Stimulated activated CD8-positive, alpha-beta memory T cell treated with anti-CD3 and anti-CD28 coated beads, Interleukin-2, amount 100 ng/mL, for 1 hour (primary cell): ENCODE measurements at places on chromosomes 5 and 9.

- no peak for DNase-seq
These were observed 16.3 kb downstream of the NMRK1 start for GRCh38 chr9:75071530-75072122.

DNA sequence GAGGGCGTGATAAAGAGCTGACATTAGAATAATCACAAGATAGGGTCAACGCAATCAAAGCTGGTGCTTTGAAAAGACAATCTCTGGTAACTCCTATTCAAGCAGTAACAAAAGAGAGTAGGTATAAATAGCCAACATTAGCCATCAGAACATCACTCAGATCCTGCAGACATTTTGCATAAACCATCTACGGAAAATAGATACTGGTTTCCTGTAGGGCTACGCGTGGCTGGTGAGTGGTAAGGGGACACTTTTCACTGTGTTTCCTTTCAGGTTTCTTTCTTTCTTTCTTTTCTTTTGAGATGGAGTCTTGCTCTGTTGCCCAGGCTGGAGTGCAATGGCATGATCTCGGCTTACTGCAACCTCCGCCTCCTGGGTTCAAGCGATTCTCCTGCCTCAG, 22.3 kb downstream of the TTF1 start:
- DNase-seq, result no peak

GRCh38 chr9:75891771-75892215, 1.3 kb downstream of the PCSK5 start:
- DNase-seq, result no peak

- no peak for DNase-seq
These were observed 32.5 kb downstream of the GLT6D1 start for GRCh38 chr9:135606885-135607259.

DNA sequence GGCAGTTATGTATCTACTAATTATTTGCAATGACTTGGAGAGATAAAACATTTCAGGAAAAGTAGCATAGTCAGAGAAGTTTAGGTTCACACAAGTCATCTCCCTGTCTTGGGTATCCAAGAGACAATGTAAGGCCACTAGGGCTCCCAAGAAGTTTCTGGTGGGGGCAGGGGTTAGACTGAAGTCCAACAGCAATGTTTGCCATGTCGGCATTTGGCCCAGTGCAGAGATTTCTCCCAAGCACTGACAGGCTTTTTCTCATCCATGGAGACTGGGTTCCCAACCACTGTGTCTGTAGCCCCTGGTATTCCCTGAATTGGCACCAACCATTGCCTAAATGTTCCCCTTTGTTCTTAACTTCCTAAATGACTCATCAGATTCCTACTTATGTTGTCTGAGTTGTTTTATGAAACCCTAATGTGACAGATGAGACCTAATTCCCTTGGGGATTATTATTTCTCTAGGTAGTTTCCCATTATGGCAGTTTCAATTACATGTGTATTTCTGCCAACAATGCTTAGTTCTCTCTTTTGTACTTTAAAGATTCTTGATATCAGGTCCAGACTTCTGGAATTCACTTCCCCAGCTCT, 103.6 kb upstream of the EGFLAM start:
- no peak for DNase-seq
